ENCODE measurements at places on chromosomes 16 and 17.

DNA sequence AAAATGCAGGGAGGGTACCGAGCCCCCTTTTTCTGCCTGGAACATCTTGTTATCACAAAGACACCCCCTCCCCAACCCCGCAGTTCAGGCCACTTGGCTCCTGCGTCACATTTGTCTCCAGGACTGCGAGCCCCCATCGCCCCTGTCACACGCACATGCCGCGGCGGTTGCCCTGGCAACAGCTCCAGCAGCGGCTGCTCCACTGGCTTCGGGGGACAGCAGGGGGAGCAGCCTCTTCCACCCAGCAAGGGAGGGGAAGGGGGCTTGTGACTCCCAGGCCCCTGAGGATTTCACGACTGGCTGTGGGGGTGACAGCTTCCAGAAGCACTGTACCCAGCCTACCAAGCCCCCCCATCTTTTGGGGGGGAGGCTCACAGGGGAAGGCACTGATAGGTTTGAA lies 2.6 kb downstream of the BAIAP3 start:
- no peak for DNase-seq

DNA sequence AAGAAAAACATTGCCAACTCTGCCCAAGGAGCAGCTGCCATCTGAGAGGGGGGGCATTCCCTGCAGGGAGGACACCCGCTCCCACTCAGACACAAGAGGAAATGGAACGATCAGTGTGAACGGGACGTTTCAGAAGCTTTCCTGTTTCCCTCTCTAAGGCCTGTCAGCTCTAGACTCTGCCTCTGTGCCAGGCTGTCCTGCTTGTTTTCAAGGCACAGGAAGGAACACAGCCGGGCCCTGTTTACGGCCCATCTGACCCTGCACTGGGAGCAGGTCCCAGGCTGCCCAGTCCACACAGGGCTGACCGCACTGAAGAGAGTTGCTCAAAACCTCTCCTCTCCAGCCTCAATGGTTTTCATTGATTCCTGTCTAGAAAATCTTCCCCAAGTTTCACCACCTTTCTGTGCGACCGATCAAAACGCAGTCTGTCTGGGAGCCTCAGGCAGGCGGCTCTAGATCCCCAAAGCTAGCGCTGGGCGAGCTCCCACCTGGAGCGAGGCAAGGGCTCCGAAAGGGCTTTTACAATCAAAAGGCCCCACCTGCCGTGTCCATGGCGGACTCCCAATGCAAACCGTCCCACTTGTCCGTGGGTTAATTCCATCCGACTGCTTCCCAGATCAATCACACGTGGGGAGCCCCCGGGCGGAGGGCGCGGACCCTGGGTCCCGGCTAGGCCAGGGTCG lies 1.5 kb downstream of the PIEZO1 start:
- peak; percentile 39 for DNase-seq

DNA sequence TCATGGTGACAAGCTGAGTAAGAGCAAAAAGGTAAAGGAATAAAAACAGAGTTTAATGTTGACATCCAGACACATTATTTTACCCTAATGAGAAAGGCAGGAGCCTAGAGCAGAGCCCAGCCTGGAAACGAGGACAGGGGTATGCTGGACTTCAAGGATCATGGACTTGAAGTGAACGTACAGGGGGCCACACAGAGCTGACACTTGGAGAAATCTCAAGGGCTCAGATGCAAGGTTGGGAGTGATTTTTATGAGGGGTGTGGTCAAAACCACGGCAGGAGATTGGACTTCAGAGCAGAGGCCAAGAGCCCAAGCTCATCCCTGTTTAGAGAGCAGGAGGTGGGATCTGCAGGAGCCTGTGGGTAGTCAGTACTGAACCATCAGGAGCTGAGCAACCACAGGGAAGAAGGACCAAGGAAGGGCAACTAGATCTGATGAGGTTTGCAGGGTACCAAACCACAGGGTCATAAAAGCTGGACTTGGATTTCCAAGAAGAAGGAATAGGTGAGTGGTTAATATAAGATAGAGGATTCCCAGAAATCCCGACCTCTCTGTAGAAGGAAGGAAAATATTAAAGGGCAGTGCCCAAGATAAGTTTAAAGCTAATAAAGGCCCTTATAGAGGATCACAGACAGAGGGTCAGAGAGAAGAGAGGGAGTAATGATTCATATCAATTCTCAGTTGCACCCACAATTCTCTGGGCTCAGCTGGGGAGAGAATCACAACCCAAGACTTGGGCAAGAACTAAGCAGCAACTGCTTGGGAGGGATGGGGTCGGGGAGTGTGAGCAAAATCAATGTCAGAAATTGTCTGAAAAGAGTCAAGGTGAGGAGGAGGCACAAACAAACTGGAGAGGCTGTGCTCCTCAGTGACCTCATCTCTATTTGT lies 331.7 kb downstream of the SOX9 start:
- no peak for DNase-seq

GRCh38 chr16:53058441-53058840 lies 3.6 kb downstream of the CHD9 start:
- no peak for DNase-seq

GRCh38 chr17:57975044-57975443 lies 13.0 kb downstream of the VEZF1 start:
- no peak for DNase-seq

GRCh38 chr17:50843150-50843905 lies 7.9 kb downstream of the WFIKKN2 start:
- DNase-seq: no peak

- no peak for DNase-seq
Observed at GRCh38 chr16:49738832-49739231, 117.1 kb downstream of the ZNF423 start.

DNA sequence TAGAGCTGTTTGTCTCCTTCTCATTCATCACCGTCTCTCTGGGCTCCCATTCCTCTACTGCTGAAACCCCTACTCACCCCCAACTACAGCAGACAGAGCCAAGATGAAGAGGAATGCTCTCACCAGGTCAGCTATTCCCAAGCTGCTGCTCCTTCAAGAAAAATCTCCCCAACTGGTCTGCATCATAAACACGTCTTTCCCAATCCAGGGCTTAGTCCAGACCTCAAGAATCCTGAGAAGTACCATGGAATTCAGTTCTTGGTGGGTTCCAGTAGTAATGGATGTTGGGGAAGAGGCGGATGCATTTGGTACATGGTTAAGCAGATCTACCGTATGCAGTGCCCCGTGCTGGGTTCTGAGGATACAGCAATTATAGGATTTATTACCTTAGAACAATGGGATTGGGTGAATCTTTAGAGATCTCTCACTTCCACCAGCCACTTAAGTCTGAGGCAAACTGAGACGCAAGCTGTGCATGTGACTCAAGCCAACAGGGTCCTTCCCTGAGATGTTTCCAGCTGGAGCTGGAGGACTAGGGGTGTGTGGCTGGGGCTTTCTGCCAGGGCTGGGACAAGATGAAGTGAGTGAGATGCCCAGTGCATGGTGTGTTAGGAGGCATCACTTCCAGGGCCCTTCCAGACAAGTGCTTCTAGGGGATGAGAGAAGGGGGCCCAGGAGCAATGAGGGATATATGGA lies 232.7 kb upstream of the CDH5 start:
- no peak for DNase-seq

GRCh38 chr17:70810609-70811008 lies 641.3 kb downstream of the KCNJ2 start:
- DNase-seq: no peak

DNA sequence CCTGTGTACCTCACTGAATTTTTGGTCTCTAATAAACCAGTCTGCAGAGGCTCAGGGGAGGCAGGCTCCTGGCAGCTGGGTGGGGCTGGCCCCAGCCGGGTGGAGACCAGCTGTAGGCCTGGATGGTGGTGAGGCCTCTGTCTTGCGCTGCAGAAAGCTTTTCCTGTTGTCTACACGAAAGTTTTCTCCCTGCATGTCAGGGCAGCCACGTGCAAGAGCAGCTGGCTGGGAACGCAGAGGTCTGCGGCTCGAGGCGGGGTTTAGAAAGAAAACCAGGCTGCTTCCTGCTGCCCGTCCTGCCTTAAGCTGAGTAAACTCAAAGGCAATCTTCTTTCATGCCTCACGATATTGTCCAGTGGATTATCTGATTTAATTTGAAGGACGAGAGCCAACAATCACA lies 2.4 kb downstream of the SERPINF1 start:
- peak; percentile 79 for DNase-seq

- DNase-seq: no peak
Observed at GRCh38 chr17:6712058-6712853, 913 bp downstream of the SLC13A5 start.

DNA sequence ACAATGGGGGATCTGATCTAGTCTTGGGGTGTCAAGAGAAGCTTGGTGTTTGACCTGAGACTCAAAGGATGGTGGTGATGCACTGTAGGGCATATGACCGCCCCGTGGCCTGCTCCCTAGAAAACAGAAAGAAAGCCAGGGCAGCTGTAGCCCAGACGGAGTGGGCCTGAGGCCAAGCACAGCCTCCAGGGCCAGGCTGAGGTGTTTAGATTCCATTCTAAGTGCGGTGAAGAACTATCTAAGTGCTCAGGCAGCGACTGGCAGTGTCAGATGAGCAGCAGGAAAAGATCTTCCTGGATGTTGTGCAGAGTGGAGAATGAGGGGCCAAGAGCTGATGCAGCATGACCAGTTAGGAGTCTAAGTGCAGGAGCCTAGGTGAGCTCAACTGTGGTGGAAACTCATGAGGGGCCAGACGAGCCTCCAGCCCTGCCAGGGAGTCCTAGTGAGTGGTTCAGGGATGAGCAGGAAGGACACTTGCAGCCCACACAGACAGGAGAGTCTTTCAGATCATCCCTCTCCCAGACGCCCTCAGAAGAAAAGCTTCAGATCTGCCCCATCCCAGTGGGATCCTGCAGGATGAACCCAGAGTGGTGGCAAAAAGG lies 314.2 kb upstream of the CCL2 start:
- no peak for DNase-seq

GRCh38 chr17:62398891-62399290 lies 18.5 kb downstream of the EFCAB3 start:
- no peak for DNase-seq

DNA sequence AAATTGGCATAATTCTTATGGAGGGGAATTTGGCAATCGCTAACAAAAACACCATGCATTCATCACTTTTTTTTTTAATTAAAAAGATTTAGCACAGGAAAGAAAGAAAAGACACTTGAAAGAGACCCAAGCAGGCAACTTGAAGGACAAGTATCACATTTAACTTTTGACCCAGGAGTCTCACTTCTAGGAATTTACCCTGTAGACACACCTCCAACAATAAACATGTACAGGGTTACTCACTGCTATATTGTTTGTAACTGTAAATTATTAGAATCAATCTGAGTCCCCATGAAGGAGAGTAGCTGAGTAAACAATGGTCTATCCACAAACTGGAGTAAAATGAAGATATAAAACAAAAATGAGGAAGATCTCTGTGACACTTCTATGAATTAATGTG lies 10.1 kb downstream of the KIAA0753 start:
- no peak for DNase-seq

DNA sequence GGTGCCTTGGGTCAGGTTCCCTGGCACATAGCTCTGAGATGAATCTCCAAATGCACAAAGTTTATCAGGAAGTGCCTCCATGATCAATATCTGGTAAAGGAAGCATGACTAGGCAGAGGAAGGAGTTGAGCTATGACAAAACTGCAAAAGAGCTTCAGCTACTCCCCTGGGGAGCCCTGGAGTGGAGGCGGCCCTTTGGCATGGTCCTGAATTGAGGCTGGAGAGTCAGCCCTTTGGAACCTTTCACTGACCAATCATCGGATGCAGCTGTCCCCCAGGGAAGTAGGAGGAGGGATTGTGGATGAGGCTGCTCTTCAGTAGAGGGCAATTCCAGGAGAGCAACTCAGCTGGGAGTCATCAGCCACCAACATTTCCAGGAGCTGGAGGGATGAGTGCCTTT lies 46.1 kb upstream of the NLRP1 start:
- DNase-seq: no peak

DNA sequence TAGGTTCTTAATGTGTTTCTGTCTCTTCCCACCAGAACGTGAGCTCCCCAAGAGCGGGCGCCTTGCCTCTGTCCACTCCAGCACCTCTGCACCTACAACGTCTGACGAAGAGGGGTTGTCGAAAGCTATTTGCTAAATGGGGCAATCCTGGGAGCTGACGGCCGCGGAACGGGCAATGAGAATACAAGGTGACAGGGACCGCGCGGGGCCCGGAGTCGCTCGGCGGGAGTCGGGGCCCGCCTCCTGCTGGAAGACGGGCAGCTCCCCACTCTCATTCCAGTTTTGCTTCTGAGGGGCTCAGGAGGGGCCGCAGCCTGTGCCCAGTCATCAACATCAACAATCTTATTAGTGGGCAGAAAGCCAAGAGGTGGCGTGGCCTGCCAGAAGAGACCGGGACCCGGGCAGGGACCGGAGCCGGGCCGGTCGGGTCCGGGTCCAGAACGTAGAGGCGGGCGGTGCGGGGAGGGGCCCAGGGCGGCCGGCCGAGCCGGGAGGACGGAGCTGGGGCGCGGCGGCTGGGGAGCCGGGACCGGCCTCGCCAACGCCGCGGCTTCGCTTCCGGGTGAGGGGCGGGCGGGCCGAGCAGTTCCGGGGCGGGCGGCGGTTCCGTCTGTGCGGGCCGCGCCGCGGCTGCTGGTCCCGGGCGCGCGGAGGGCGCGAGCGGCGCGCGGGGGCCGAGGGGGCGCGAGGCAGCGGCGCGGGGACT lies at the start of gene MOSMO:
Gene MOSMO, plus strand, starts transcription at position 603 of the 706 bp plus-strand sequence. CDS start 191 bp downstream, outside the sequence.
- peak; percentile 77 for DNase-seq

- DNase-seq: no peak
Observed at GRCh38 chr16:78128913-78129312, 29.5 kb downstream of the WWOX start.

DNA sequence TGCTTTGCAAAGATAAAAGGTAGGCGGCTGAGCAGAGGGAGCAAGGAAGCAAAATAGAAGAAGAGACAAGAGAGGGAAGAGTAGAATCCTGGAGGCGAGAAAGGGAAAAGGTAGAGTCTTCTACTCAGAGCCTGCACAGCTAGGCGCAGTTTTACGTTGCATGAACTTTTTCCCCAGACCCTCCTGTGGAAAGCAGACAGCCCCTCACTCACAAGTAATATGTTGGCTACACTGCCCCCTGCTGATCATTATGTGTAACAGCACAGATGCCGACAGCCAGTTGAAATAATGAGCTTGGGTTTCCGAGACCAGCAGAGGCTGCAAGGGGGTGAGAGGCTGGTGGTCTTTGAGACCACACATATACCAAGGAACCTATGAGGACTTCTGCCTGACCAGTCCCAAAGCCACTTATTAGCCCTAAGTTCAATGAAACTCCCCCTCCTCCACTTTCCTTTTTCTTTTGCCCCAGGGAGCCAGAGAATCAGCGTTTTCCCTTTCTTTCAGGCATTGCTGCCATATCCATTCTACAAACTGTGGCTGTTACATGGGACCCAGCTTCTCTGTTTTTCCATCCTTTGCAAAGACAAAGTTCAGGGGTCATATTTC lies 22.5 kb upstream of the CMTR2 start:
- peak; percentile 22 for DNase-seq

- DNase-seq: no peak
Observed at GRCh38 chr17:64632606-64633005, 29.5 kb downstream of the SMURF2 start.

- no peak for DNase-seq
Observed at GRCh38 chr16:66537236-66537635, 12.7 kb downstream of the TK2 start.

- DNase-seq: peak; percentile 39
Observed at GRCh38 chr16:50697881-50698767, 4.7 kb downstream of the NOD2 start.

Data from CD4-positive, alpha-beta T cell treated with Interleukin-6 for 4 hours (primary cell).